CD4-positive, alpha-beta T cell (primary cell): ENCODE measurements at places on chromosomes 1 and 21. TPM values are rescaled to one million over a fixed set of nuclear protein-coding genes. Genes with fewer than 3 reads are reported as not detected.

GPR89B gene
- 10.0 TPM for total RNA-seq

GBP4 gene
- total RNA-seq: 11.3 TPM

- no peak overlapping the region for H3K27ac ChIP-seq
- no peak for DNase-seq
Observed at GRCh38 chr1:76465030-76465429, 390.5 kb downstream of the ST6GALNAC3 start.

DNA sequence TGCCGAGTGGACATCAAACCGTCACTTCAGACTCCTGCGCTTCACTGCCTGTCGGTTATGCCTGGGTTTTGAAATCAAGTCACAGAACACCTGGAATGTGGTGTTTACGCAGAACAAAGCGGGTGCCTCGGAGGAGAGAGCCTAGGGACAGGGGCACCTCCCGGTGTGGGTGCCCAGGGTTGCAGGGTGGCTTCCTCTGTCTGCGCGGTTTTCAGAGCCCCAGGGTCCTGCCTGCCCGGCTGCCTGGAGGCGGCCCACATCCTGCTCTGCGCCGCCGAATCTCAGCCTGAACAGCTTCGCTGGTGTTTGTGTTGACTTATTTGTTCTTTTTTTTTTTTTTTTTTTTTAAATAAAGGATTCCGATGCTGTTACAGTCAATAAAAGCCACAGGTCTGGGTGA, 113.5 kb upstream of the COL6A1 start:
- no peak overlapping the region for H3K27ac ChIP-seq
- H3K27me3 ChIP-seq: no peaks in the 10 kb centered on the region
- no peak for DNase-seq
- no peaks in the 10 kb centered on the region for H3K36me3 ChIP-seq
- H3K4me1 ChIP-seq: peaks cover 3% of the 10 kb centered on the region
